ENCODE measurements at places on chromosomes 4 and X. TPM values are rescaled to one million over a fixed set of nuclear protein-coding genes. Genes with fewer than 3 reads are reported as not detected.

DNA sequence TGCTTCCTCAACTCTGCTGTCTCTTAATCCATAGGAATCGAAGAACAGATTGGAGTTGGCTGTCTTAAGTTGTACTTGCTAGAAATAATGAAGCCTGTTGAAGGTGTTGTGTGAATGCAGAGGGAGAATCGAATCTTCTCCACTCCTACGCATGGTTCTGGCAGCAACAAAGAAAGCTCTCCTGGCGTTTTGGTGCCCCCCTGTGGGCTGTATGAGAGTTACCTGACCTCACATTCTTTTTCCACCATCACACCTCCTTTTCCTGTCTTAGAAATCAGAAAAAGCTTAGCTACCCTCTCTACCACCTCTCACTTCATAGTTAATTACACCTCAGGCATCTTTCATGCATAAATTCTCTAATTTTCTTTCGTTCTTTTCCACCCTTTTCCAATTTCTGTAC, 16.3 kb downstream of the KLF8 start:
- DNase-seq, result peak; percentile 47

DNA sequence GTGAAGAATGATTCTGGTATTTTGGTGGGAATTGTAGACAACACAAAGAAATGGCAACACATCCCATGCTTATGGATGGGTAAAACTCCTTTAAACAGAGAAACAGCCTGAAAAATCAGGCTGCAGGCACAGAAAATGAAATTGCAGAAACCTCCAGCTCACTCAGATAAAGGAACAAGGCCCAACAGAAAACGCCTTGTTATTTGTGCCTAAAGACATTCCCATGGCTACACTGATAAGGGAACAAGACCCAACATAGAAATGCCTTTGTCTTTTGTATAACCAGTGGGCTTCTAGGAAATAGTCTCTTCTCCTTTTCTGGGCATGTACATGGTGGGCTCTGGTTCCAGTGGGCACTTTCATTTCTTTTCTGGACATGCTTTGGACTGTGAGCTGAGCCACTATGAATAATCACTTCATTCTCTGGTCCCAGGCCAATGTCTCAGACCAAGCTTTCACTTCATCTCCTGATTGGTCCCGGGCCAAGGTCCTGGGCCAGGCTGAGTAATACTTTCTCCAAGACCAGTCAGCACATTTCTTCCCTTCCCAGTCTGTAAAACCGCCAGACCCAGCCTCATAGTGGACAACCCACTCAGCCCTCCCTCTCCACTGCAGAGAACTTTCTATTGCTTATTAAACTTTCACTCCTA, 160.5 kb downstream of the TBX22 start:
- DNase-seq, result no peak

- no peak for DNase-seq
These were observed 39.5 kb downstream of the KANTR start for GRCh38 chrX:53133400-53133799.

PDCL2 gene
- total RNA-seq, result not detected

CDX4 gene
- not detected for total RNA-seq

DNA sequence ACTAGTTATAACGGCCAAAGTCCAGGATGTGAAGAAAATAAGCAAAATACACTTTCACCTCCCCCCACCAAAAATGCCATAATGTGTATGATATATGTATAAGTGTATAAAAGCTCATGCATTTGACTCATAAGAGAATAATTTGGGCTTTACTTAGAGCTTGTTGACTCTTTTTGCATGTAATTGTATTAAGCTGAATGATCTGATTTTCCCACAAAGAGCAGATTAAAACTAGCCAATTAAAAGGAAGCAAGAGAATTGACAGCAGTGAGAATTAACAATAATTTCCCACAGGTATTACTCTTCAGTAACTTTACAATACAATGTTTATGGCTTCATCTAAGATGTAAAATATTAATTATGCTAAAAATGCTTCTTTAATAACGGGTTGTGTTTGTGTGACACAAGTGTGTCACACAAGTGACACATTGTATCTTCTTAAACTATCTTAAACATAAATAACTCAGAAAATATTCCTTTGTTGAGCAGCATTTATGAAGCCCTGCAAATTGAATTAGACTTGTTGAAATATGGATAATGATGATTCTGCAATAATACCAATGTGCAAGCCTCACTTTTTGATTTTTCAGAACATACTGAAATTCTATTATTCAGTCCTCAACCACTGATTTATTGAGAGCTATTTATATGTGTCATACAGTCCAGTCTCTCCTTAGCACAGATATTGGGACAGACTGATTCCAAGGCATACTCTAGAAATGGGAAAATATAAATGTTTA, 134.5 kb downstream of the SLIT2 start:
- DNase-seq, result no peak

DNA sequence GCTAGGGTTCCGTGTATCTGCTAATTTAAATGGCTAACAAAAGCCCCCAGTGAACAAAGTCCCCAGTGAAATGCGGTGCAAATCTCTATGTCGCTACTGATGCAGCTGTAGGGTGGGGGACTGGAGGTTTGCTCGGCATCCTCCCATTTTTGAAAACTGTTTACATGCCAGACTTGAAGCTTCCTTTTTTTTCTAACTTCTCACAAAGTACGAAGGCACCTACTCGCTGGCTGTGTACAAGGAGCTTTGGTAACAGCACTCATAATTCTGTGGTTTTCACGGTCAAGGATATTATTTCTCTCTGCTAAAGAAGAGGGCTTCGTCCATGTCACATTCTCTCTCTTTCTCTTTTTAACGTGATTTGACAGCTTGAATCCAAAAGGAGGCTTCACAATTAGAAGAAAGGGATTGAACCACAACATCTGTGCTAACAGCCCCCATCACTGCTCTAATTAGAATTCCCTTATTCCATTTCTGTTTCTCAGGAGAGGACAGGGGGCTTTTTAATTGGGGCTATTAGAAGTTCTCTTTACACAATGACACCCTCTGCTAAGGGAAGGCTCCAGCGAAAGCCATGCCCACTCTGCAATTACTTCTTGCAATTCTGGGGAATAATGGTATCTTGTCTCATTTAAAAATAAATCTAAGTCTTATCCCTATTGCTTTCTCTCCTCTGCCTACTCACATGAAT, 46.7 kb downstream of the TMEM156 start:
- DNase-seq, result no peak

SPANXN3 gene
- not detected for total RNA-seq

DNA sequence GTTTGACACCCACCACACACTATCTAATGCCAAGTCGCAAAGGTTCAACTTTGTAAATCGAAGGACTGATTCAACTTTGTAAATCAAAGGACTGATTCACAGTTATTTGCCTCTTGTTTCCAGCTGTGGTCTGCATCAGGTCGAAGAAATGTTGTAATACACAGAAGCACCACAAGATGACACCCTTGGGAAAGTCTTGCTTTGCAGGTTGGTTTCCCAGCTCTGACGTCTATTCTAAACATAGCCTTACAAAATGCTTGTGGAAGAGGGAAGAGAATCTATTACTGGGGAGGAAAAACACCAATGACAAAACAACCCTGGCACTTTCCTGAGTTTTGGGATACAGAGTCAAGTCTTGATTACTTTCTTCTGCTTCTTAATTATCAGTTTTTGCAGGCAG, 35.3 kb downstream of the SUPT20HL1 start:
- peak; percentile 68 for DNase-seq

- peak; percentile 33 for DNase-seq
These were observed 45.8 kb downstream of the BCORL1 start for GRCh38 chrX:130028196-130028595.

GAGE12H gene
- not detected for total RNA-seq

IKBKG gene
- total RNA-seq, result 40.3 TPM

NEUROG2 gene
- total RNA-seq, result not detected

All from endothelial cell of umbilical vein (primary cell).